Stimulated activated CD8-positive, alpha-beta memory T cell treated with anti-CD3 and anti-CD28 coated beads, Interleukin-4, amount 100 ng/mL, for 1 hour (primary cell): ENCODE measurements at places on chromosomes 5 and 9.

DNA sequence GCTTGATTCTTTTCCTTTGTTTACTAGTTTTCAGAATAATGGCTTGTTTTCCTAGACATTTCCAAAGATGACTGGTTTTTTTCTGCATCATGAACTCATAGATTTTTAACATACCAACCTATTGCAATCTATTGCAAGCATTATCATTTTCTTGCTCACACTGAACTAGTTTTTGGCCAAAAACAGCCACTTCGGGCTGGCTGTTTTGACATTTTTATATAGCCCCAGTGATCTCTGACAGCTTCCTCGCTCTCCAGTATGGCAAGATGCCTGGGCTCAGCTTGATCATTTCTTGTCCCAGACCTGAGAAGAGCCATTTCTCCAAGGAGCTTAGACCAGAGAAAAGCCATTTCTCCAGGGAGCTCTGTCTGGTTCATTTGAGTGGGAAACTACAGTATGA lies 94.3 kb upstream of the MAMDC2 start:
- no peak for DNase-seq

DNA sequence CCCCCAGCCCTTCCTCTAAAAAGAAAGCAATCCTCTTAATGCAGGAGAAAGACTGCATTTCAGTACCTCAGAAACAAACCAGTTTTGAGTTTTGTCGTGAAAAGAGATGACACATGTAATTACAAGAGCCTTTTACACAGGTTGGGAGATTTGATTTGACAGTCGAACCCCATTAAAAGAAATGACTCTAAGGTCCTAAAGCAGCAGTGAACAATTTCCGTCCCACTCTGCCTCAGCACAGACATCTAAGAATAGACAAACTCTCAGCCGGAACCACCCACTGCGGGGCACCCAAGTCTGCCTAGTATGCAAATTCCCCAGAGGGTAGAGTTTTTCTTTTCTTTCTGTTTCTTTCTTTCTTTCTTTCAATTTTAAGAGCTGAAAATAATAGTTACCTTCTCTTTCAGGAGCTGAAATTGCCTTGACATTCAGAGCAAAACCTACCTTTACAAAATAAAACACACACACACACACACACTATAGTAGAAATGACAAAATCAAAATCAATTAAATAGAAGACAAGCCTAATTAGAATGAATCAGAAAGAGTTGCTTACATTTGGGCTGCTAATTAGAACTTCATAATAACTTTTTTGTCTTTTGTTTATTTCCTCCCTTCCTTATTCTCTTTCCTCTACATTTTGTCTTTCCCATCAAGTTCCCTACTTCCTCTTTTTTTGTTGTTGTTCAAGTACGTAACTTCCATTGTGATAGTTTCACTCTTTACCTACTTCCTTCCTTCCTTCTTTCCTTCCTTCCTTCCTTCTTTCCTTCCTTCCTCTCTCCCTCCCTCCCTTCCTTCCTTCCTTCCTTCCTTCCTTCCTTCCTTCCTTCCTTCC lies 65.1 kb downstream of the BASP1 start:
- DNase-seq = no peak

GRCh38 chr9:114580609-114581193 lies 6.9 kb upstream of the ATP6V1G1 start:
- DNase-seq = no peak

- DNase-seq = no peak
Measured at GRCh38 chr5:167001246-167001645, 1290.2 kb upstream of the WWC1 start.

GRCh38 chr9:136784997-136785361 lies 6.2 kb upstream of the TMEM141 start:
- no peak for DNase-seq

- no peak for DNase-seq
Measured at GRCh38 chr5:91361055-91361701, 21.9 kb downstream of the ARRDC3 start.

DNA sequence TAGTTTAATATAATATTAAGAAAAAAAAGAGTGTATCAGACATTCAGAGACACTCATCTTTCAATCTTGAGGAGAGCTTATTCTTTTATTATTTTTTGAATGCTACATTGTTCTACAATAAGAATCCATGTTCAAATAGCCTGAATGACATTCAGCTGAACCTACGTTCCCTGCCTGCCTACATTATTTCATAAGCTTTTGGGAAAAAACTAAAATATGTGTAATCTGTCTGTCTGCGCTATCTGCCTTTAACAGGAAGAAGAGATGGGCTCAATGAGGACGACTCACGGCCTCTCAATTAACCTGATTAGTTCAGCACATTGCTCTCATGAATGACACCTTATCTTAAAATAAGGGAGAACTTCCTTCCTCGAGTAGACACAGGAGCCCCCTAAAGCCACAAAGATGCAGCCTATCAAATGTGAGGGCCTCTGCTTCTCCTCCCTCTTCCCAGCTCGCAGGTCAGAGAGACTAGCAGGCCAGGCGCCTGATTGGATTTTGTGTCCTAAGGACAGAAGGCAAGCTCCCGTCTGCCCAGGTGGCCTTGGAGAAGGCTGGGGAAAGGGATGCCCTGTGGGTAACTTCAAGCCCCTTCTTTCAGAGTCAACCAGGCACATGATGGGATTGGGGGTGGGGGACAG lies 37.8 kb downstream of the EBF1 start:
- DNase-seq = no peak

GRCh38 chr5:31036411-31036810 lies 157.1 kb upstream of the CDH6 start:
- no peak for DNase-seq

- no peak for DNase-seq
Measured at GRCh38 chr5:168316139-168316578, 24.7 kb downstream of the WWC1 start.

- no peak for DNase-seq
Measured at GRCh38 chr9:133509179-133510083, 15.3 kb downstream of the MYMK start.

DNA sequence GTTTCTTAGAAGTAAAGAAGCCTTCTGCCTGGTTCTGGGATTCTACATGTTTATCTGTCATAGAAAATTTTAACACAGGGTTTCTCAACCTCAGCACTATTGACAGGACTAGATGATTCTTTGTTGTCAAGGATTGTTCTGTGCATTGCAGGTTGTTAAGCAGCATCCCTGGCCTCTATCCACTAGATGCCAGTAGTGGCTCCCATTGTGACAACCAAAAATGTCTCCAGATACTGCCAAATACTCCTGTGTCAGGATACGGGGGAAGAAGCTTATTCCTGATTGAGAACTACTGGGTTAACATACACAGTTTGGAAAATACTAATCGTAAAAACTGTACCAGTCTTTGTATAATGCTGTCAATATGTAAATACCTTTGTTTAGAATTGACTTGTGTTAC lies 167.1 kb downstream of the NIPBL start:
- DNase-seq = no peak

DNA sequence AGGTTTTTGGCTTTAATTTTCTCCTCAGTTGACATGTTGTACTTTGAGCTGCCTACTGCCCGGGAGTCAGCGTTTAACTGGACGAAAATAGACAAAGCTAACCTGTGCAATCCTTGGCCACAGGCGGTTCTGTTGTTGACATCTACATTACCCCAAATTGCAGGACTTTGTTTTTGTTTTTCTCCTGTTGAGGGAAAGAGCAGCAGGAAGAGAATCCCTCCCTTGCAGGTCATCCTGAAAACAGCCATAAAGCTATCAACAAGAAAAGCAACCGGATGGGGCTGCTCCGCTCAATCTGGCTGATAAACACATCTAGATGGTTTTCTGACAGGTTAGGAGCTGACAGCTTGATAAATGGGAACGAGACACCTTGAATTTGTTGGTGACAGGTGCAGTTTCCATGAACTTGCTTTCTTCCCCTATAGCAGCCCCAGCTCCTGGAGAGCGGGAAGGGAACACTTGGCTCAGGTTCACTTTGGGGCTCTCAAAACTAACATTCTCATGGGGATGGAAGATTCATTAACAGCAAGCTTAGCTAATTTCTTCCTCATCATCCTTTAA lies 331.5 kb downstream of the SLIT3 start:
- DNase-seq = no peak

DNA sequence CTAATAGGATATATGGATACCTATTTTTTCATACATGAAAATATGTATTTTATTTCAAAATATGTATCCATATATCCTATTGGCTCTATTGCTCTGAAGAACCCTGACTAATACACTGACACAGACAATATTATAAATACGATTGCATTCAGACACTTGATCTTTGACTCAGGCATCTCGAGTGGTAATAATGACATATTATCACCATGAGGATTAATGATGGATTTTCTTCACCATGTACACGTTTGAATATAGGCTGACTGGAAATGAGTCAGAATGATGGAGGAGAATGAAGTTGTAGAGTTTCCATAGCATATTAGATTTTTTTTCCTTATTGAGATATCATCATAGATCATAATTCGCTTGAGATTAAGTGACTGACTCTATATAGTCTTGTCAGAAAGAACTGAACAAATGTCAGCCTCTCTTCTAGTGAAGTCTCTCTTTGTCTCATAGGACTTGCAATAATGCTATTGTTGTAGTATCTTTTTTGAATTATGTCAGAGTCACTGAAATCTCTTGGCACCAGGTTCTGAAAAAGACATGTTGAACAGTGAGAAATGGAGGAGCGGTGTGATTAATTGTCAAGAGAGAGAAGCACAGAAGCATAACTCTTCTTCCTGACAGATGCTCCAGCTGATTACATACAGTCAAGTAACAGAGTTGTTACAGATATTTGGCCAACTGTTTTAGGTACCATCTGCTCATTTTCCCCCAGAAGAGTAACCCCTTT lies 41.4 kb upstream of the SLCO6A1 start:
- DNase-seq = no peak

GRCh38 chr5:176534640-176535039 lies 2.6 kb downstream of the RNF44 start:
- DNase-seq = no peak

DNA sequence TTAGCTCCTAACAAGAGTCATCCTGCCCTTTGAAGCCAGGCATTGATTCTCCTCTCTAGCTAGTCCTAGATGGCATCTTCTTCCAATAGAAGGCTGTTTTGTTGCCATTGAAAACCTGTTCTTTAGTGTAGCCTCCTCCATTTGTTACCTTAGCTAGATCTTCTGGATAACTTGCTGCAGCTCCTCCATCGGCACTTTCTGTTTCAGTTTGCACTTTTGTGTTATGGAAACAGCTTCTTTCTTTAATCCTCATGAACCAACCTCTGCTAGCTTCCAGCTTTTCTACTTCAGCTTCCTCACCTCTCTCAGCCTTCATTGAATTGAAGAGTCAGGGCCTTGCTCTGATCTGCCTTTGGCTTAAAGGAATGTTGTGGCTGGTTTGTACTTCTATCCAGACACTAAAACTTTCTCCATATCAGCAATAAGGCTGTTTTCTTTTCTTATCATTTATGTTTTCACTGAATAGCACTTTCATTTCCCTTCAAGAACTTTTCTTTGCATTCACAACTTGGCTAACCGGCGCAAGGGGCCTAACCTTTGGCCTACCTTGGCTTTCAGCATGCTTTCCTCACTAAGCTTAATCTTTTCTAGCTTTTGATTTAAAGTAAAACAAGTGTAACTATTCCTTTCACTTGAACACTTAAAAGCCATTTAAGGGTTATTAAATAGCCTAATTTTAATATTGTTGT lies 166.5 kb upstream of the SLC12A2 start:
- DNase-seq = no peak
